ENCODE measurements at places on chromosomes 5 and 9.

DNA sequence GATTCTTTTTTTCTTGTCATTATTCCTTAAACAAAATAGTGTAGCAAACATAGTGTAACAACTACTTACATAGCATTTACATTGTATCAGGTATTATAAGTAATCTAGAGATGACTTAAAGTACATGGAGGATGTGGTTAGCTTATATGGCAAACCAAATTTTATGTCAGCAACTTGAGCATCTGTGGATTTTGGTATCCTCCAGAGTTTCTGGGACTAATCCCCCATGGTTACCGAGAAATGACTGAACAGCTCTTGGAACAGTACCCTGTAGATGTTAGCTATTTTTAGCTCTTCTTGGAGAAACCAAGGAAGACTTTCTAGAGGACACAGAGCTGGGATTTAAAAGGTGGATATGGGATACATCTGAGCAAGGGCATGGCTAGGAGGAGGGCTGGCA is 157.6 kb upstream of the KLF4 start:
- DNase-seq, result no peak

GRCh38 chr5:10701567-10702039 is 59.4 kb downstream of the DAP start:
- DNase-seq, result no peak

DNA sequence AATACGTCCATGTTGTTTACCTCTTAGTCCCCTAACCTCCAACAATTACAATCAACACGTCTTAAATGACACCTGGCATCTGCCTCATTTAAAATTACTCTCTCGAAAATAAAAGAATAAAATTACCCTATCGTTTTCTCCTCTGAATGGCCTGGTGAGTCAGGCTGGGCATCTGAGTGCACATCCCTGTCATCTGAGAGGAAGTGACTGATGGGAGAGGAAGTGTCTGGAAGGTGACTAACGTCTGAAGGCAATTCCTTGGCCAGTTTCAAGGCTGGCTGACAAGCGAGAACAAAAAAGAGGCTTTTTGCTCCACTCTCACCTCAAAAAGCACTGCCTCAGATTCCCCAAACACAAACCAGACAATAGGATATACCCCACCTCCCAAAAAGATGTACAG is 57.7 kb downstream of the MAPKAP1 start:
- DNase-seq, result no peak

GRCh38 chr9:97788763-97789663 is 64.0 kb upstream of the FOXE1 start:
- no peak for DNase-seq

DNA sequence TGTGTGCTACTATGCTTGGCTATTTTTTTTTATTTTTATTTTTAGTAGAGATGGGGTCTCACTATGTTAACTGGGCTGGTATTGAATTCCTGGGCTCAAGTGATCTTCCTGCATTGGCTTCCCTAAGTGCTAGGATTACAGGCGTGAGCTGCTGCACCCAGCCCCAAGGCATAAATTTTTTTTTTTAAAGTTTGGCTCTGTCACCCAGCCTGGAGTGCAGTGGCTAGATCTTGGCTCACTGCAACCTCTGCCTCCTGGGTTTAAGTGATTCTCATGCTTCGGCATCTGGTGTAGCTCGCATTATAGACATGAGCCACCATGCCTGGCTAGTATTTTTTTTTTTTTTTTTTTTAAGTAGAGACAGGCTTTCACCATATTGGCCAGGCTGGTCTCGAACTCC is 70.3 kb downstream of the RAB24 start:
- no peak for DNase-seq

All from T-helper 17 cell (primary cell).